Stimulated activated CD4-positive, alpha-beta T cell treated with anti-CD3 and anti-CD28 coated beads, TNF-alpha, amount 100 ng/mL, for 1 hour (primary cell): ENCODE measurements at places on chromosomes 7 and 10.

- DNase-seq, result no peak
These were observed 771 bp upstream of the ADIRF start for GRCh38 chr10:86967481-86967941.

DNA sequence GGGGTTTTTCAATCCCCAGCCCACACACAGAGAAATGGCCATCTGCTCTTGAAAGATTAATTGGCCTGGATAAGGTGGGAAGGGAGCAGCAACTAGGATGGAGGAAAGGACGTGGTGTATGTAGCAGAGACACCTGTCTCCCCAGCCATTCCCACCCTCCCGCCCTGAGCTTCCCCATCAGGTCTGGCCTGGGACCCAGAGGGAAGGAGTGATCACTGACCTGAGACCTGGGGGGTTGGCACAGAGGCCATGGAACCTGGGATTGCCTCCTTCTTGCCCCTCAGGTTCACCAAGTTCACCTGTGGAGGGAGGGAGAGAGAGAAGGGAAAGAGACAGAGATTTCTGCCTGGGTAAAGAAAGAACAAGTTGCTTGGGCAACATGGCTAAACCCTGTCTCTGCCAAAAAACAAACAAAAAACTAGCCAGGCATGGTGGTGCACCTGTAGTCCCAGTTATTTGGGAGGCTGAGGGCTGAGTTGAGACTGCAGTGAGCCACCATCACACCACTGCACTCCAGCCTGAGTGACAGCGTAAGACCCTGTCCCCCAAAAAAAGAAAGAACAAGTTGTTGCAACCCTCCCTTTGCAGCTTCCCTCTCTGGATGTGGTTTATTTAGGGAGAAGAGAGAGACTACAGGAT, 11.3 kb upstream of the TRPV6 start:
- no peak for DNase-seq

DNA sequence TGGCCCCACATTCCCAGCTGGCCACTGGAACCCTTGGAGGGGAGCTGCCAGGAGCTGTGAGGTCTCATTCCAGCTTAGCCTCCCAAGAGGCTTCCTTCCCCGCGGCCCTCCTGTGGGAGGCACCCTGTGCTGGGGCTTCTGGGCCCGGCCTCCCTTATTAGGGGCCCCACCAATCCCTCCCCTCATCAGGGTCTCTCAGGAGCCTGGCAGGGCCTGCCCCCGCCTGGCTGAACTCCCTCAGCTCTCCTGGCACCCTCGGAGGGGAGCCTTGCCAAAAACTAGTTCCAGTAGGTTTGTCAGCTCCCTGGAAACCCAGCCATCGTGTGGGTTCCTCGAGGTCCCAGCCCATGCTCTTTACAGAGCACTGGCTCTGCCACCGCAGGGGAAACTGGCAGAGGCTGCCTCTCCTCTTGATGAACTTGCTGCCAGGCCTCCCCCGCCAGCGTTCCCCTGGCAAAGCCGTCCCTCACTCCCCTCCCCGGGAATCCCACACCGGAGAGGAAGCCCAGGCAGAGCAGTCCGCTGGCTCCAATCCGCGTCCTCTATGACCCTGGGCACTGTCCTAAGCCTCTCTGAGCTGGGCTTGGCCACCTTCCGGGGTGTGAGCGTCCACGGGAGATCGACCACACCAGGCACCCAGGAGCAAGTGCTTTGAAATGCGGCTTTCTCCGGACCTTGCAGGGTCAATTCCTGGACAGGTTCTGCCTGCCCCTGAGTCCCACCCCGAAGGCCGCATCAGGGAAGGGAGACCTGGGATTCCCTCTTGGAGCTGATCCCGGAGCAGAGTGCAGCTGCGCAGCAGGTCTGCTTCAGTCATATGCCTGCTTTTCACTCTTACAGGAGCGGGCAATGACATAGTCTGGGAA, 139.8 kb downstream of the ARHGAP22 start:
- DNase-seq, result no peak

GRCh38 chr7:142703655-142704305, 45.5 kb upstream of the PRSS1 start:
- DNase-seq, result no peak

DNA sequence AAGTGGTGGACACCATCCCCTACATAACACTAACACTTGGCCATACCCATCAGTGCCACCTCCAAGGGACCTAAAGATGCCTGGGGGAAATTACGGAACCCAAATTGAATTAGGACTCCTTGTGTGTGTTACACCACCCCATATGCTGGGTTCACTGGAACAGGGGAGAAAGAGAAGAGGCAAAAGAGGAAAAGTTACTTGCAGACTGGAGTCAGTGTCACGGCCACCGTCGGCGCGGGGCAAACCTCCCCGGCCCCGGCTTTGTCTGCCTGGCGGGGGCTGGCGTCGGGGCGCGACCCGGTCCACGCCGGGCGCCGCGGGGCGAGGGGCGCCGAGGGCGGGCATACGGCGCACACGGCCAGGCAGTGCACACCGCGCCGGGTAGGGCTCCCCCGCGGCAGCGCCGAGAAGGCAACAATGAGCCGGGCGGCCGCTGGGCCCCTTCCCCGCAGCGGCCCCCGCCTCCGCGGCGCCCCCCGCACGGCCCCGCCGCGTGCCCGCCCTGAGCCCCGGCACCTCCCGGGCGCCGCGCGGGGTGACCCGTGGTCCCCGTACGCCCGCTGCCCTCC, 171.1 kb downstream of the FAM107B start:
- no peak for DNase-seq

GRCh38 chr10:65470986-65471385, 1454.8 kb upstream of the LRRTM3 start:
- no peak for DNase-seq

- DNase-seq, result peak; percentile 28
These were observed at the start of gene ARMC3 for GRCh38 chr10:22927661-22928403. Gene ARMC3 (plus strand): TSS chr10:22928053. CDS start chr10:22931997, 3,944 bp downstream.

DNA sequence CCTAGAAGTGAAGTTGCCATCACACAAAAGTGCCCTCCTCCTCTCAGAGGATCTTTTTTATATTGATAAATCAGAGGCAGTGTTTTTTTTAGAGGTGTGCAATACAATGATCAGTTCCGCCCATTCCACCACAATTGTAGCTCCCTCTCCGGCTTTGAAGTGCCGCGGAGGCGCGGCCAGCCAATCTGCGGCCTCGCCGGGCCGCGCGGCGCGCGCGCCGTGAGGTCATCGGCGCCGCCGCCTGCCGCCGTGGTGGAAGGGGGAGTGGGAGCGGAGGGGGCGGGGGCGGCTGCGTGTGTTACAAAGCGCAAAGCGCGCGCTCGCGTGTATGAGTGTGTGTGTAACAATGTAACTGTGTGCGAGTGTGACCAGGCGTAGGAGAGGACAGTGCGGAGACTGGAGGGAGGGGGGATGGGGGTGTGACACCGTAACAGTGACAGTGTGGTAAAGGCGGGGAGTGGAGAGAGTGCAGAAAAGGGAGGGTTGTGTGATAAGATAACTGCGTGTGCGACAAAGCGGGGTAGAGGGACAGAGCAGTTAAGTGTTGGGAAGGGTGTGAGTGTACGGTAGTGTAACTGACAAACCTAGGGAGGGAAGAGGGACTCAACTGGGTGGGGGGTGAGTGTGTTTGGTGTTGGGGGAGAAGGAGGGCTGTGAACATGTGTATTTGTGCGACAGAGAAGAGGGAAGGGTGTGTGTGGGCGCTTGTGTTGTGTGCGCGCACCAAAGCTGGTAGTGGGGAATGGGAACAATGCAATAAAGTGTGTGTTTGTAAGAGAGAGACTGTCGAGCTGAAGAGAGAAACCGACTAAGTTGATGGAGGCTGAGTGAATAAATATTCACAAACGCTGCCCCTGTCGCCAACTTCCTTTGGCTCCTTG, at the start of gene SP8:
TSS of gene SP8 (minus strand) at position 108 of the 881 bp plus-strand sequence. CDS start at position 20, 88 bp downstream.
- no peak for DNase-seq

DNA sequence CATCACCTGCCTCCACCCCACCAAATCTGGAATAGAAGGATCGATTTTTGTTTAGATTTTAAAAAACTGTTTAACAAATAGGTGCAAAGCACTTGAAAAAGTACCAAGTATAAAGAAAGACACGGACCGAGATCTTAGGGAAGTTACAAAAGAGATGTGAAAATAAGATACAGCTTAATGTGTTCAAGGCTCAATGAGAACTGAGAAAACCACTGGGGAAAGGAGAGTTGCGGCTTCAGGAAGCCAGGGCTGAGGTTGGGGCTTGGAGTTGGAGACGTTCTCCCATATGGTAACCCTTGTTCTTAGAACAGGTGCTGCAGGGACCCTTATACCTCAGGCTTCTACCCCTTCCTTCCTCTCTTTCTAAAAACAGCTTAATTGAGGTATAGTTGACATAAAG, 140.2 kb downstream of the FANK1 start:
- DNase-seq, result no peak

DNA sequence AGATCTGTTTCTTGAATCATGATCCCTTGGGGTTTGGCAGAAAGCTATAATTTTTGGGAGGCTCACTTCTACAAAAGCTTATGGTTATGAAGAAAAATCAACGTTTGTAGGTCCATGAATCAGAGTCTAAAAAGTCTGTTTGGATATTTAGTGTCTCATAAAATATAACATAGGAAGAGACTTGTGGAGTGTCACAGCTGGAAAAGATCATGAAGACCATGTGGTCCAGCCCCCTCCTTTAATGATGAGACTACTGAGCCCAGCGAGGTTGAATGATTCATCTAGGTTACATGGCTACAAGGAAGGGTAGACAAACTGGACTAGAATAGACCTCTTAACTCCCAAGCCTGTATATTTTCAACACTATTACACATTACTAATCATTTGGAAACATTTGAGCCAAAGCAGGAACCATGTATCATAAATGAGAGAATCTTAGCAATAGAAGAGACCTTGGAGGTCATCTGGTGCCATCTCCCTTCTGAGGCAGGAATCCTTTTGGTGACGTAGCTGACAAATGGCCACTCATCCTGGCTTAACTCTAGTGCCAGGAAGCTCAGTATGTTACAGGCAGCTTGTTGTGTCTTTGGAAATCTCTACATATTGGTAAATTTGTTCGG, 152.5 kb downstream of the CREB5 start:
- no peak for DNase-seq

GRCh38 chr10:43814663-43815062, 166.0 kb upstream of the ZNF32 start:
- no peak for DNase-seq

DNA sequence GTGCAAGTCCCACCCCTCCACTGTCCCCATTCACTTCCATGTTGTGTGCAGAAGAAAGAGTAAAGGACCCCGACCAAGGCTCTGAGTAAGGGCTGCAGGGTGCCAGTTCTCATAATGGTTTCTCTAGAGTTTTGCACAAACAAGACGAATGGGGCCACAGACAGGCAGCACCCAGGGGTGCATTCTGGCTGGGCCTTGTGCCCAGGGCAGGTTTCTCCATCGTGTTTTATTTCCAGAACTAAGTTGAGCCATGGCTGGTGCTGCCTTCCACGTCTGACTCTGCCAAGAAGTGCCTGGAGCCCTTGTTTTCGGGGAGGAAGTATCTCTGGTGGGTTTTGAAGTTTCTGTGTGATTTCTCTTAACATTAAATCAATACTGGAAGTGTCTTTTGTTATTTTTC, 95.0 kb upstream of the SDK1 start:
- DNase-seq, result no peak

- DNase-seq, result no peak
These were observed 4.2 kb downstream of the MKX start for GRCh38 chr10:27741173-27742091.

DNA sequence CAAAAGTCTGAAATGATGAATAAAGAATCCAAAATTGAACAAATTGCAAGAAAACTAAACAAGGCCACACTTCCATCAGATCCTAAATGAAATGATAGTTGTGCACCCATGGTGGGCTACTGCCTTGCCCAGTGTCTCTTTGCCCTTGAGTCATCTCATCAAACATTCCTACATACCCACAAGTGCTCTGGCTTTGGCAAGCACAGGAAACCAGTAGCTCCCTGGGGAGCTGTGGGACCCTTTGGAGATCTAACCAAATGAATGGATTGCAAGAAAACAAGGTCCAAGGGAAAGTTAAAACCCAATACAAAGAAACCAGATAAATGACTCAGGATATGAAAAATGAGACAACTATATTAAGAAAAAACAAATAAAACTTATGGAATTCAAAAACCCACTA, 129.8 kb upstream of the TMEM229A start:
- no peak for DNase-seq

DNA sequence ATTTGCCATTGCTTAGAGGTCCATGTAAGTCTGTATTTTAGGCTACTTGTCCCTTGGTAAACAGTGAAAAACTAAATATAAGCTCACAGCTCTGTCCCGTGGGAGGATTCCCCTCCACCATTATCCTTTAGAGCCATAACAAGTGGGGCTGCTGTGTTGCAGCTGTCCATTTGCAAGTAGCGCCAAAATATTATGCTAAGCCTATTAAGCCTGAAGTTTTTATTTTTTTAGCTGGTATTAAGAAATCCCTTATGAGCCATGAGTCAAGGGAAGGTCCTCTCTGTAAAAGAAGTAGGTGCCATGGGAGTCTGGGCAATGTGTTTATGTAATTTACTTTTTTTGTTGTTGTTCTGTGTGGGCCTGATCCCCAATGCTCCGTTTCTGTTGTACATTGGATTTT, 183.9 kb downstream of the THSD7A start:
- no peak for DNase-seq

DNA sequence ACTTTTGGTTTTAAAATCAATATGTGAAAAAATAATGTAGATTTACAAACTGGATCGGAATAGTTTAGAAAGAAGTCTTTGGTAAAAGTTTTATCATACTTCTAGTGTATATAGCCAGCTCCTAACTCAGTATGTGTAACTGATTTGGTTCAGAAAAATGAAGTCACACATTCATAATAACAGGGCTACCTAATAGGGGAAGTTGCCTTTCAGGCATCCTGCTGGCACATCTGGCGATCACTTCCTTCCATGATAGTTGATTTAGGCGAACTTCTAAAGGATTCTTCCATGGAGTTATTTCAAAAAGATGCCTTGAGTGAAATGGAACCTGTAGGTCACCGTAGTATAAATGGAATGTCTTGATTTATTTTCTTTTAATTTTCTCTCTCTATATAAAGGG, 69.1 kb downstream of the SHH start:
- DNase-seq, result no peak

DNA sequence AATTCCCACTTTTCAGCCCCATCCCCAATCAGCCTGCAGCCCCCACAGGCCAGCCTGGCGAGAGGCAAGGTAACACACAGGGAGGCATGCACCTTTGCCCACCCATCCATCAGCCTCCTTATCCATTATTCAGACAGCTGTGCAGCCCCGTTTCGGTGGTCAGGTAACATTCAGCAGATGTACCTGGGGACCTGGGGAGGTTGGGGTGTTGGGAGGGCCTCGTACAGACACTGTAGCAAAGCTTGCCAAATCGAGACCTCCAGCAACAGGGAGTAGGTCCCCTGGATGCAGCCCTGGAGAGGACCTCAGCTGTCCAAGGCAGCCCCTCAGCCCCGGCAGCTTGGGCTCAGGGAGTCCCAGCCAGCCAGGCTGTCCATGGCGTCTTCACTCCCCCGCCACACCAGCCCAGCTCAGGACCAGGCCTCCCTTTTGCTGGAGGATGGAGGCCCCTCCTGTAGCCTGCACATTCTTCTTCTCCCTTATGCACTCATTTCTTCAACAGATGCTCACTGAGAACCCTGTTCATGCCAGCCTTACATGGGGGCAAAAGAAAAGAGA, 8.5 kb upstream of the DRGX start:
- DNase-seq, result no peak

- no peak for DNase-seq
These were observed 72.9 kb upstream of the TNS3 start for GRCh38 chr7:47654672-47655298.
